Activated naive CD4-positive, alpha-beta T cell treated with anti-CD3 and anti-CD28 coated beads, Interleukin-2, amount 50 U/mL, for 72 hours (primary cell): ENCODE measurements at places on chromosomes 11 and 22.

DNA sequence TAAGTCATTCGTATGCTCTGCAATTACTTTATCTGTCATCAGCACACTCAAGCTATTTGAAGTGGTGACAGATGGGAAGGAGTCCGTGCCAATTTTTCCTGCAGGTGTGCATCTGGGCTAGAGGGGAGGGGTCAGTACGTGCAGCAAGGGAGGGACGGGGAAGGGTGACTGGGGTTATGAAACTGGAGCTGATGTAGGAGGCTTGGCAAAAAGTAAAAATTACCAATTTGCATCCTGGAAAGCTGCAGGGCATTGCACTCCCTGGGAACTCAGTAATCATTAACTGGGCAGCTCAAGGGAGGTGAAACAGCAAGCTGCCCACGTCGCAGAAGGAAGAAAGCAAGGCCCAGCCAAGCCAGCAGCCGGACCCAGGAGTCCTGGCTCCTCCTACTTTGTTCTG lies 87.1 kb upstream of the TMEM45B start:
- no peak for DNase-seq

DNA sequence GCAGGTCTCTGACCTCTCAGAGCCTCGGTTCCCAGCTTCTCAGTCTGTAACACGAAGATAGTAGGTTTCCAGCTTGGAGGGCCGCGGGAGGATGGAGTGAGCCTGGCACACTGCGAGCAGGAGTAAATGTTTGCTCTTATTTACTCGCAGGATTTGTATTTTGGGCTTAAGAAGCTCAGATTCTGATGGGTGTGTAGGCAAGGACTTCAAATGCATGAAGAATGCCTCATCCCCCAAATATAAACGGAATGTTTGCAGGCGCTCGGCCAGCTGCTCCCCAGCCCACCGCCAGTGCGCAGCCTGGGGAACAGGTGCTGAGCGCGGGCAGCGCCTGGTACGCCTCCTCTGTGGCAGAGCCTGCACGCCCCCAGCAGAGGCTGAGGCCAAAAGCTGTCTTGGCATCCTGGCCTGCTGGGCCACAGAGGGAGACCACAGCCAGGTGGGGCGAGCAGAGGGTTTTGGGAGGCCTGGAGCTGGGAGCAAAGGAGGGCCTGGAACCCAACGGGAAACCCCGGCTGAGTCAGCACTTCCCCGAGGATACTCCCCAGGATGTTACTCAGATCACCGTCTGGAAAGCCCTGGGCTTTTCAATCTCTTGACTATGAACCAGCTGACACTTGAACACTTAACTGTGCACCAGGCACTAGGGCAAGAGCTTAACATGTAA lies 9.4 kb downstream of the EHD1 start:
- no peak for DNase-seq

DNA sequence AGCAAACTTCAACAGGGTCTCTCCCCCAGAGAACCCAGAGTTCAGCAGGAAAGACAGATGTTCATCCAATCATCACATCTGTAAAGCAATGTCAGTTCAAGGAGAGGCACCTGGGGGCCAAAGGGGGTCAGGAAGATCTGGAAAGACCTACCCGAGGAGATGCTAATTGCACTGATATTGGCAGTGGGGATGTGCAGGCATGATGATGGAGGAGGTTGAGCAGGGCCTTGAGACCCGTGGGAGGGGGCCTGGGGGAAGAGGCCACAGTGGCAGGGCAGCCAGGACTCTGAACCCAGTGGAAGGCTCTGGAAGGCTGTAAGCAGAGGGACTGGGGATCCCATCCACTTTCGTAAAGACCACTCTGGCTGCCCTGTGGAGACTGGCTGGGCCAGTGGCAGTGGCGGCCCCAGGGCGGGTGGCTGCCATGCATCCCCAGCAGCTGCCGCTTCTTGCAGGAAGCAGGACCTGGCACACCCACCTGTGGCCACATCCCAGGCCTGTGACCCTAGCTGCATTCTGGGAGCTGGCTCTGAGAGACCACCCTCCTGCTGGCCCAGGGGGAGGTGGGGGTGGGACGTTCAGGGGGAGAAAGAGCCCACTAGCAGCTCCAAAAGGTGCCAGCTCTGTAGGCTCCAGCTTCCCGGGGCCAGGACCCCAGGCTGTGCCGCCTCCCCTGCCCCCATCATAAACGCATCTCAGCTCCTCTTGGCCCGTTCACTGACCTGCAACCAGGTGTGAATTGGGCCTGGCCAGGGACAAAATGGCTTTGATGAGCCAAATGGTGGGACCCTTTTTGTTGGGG lies 59.9 kb upstream of the FGF3 start:
- peak; percentile 28 for DNase-seq

DNA sequence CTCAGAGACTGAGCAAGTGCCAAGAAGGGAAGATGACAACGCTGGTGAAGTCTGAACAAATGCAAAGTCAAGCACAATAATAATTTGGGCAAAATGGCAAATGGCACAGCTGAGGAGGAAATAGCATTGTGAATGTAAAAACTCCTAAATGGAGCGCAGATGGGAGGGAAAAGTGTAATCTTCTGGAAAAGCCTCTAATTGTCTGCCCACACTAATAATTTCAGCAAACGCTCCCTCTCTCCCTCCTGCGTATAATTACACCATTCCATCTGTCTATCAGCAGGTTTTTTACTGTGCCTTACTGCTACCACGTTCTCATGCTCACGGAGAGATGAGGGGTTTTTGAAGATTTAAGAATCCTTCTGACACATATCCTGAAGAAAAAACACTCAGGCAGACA lies 302.6 kb downstream of the KIRREL3 start:
- no peak for DNase-seq

DNA sequence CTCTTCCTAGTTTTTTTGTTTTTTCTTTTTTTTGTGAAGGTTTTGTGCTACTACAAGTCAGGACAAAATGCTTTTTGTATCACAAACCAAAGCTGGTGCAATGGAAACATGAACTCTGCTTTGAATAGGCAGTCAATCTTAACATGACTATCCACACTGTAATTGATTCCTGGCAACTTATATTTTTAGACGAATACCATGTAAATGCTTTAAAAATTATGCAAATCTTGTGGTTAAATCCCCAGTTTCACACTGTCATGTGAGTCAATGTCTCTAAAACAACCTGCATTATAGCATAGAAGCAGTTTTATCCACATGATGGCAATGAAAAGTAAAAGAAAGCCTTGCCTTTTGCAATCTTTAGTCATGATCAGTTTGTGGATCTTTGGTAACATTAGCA lies 8.9 kb downstream of the TRPC6 start:
- DNase-seq: no peak

DNA sequence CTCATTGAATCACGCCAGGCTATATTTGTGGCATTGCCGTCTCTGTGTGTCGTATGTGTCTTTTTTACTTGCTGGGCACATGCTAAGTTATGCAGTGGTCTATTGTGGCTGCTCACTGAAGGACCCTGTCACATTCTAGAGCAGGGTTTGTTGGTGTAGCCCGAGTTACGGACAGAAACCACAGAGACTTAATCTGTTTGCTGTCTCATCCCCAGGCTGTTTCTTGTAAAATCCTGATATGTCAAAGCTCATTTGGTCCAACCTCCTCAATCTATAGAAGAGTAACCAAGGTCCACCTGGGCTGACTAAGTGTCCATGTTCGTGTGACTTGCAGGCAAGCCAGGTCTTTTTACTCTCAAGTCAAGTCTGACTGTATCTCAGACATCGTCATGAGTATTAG lies 5.0 kb downstream of the DPF2 start:
- no peak for DNase-seq

- no peak for DNase-seq
Measured at GRCh38 chr11:32434356-32435151, 785 bp downstream of the WT1 start.

DNA sequence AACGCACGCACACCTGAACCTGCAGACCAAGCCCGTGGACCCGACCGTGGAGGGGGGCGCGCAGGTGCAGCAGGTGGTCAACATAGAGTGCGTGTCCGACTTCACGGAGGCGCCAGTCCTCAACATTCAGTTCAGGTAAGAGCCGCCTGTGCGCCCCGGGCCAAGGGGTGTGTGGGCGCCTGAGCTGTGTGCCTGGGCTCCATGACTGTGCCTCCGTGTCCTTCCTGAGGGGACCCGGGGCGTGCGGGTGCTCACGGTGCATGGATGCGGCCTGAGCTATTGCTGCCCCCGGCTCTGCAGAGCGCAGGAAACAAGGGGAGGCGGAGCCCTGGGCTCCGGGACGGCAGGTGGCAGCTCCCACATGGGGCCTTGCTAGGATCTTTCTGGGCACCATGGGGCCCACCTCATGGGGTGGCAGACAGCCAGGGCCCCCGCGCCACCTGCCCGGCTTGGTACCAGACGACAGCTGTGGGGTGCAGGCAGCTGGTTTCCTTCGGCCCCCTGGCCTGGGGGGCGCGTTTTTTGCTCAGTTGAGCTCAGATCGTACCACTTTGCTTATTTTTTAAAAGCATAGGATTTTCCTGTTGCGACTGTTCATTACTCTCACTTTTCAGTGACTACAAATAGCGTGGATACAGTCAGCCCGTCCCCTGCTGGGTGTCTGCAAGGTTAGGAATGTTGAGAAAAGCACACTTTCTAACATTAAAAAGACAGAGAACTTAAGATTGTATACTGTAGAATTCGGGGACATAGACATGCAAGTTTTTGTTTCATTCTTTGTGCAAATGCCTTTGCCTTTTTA lies 28.3 kb downstream of the MUC6 start:
- DNase-seq: no peak

GRCh38 chr11:102864724-102865123 lies 10.1 kb downstream of the MMP12 start:
- DNase-seq: no peak

DNA sequence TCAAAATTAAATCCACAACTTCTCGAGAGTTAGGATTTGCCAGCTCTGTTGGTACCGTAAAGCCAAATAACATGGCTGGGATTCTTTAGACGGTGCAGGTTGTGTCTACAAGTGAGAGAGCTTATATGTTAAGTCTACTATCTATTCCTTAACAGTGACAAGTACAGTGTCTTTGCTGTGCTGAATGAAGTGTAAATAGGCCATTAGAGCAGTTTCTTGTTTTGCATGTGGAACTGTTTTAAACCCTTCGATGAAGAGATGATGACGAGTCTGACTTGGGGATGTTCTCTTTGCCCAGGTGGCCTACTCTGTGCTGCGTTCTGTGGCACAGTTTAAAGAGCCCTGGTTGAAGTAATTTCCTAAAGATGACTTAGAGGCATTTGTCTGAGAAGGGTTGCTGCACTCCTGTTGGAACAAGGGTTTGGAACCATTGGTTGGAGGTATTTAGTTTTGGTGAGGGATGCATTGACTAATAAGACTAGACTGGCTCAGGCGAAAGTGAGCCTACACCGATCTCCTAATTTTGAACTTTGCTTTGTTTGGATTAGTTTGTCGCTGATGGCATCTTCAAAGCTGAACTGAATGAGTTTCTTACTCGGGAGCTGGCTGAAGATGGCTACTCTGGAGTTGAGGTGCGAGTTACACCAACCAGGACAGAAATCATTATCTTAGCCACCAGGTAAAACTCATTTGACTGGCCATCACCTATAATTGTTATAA lies 988 bp downstream of the RPS3 start:
- DNase-seq: no peak

GRCh38 chr11:2834503-2835273 lies 50.9 kb downstream of the CDKN1C start:
- no peak for DNase-seq

DNA sequence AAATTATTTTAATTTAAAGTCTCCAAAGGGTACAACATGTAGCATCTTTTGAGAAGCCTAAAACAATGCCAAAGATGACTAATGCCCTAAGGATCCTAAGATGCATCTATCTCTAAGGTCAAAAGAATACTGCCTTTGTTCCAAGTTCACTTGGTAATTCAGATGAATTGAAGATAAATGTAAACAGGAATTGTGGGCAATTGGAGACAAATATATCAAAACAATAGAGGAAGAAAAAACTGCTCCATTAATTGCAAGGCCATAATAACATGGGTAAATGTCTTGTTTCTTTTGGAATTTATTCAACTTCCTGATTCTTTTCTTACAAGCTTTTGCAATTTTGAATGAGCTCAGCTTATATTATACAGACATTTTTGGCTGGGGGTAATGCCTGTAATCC lies 338.6 kb downstream of the TTC28 start:
- no peak for DNase-seq

- no peak for DNase-seq
Measured at GRCh38 chr11:95915051-95915450, 8.9 kb downstream of the MTMR2 start.

GRCh38 chr22:38842512-38843200 lies 1.2 kb downstream of the NPTXR start:
- no peak for DNase-seq

DNA sequence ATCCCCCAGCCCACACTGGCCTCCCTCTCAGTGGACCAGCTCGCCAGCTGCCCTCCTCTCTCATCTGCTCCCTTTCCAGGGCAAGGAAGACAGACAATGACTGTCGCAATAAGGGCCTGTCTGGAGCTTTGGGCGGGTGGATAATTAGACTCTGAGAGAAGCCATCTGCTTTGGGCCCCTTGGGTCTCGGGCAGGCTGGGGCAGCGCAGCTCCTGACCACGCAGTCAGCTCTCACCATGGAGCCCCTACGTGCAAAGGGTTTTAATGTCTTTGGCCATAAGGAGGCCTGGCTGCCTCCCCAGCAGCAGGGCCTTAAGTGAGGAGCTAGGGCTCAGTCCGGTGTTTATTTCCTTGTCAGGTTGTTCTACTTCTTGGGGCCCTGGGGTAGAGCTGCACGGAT lies 153.9 kb downstream of the CHST1 start:
- DNase-seq: no peak

DNA sequence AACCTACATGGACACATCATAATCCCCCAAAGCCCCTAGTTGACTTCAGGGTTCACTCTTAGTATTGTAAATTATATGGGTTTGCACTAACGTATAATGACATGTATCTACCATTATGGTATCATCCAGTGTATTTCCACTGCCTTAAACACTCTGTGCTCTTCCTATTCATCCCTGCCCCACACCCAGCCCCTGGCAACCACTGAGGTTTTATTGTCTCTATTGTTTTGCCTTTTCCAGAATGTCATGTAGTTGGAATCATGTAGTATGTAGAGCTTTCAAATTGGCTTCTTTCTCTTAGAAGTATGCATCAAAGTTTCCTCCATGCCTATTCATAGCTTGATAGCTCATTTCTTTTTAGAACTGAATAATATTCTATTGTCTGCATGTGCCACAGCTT lies 16.5 kb upstream of the EIF3M start:
- DNase-seq: no peak

GRCh38 chr11:45428116-45428515 lies 142.0 kb upstream of the SYT13 start:
- no peak for DNase-seq

GRCh38 chr22:44707178-44707577 lies 5.2 kb downstream of the PRR5 start:
- DNase-seq: no peak
